ENCODE measurements at places on chromosomes 5 and 9.

DNA sequence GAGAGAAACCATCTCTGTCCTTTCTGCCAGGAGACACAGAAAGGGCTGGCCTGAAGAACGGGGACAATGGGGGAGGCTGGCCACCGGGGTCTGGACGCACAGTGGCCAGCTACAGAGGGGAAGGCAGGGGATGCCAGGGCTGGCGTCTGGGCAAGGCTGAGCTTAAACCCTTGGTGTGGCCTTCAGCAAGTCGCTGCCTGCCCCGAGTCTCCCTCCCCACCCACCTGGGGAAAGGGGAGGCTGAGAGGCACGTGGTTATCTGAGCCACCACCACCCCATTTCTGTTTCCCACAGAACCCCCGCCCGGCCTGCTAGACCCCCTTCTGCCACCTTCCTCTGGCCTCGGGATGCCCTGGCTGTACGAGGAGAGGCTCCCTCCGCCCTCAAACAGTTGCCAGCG lies 115.3 kb downstream of the VAV2 start:
- DNase-seq = no peak

GRCh38 chr5:113162770-113163169 lies 186.2 kb downstream of the DCP2 start:
- no peak for DNase-seq

DNA sequence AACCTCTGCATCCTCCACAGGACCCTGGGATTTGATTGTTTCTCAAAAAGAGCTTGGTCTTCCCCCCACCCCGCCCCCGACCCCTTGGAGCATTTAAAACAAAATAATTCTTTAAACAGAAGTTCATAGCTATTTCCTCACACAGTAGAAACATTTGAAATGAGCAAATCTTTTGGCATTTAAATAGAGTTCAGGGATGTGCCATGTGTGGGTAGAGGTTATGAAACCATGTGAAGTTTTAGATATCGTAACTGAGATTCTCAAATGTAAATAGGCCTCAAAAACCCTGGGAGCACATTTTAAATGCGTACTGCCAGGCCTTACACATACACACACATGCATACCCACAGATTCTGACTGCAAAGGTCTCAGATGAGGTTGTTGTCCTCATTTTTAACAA lies 66.5 kb downstream of the EPB41L4B start:
- DNase-seq = no peak

DNA sequence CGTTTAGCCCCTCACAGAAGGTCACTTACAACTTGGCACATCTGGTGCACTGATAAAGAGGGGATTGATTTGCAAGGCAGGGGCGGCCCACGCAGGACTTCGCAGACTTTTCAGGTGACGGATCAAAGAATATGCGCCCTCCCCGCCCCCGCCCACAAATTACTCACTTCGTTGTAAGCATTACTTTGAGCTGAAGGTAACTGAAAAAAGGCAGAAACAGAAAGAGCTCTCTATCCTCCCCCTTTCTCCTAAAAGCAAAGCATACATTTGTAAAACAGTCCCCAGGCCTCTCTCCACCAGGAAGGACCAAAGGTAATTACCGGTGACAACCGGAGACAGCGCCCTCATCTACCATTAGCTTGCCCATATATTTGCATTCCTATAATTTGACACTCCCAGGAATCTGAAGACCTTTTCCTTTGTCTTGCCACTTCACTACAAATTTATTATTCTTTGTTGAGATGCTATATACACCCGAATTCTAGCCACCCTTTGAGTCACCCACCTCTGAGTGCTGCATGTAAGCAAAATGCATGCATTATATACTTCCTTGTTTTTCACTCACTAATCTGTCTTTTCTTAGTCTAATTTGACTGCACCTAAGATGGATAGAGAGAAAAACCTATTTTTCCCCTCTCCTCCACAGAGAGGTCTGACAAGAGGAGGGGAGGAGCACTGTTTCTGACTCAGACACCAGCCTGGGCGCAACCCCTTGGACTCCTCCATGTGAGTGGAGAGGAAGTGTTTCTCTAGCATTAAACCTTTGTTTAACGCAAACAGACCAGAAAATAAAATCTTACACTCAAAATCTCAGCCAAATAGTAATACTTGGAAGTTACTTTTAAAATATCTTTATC lies 74.7 kb upstream of the SPIN1 start:
- DNase-seq = peak; percentile 70

- no peak for DNase-seq
These were observed 128.4 kb downstream of the TTC39B start for GRCh38 chr9:15178631-15179030.

- no peak for DNase-seq
These were observed 11.8 kb downstream of the DEPDC1B start for GRCh38 chr5:60687927-60688720.

- no peak for DNase-seq
These were observed 527.8 kb upstream of the ZNF608 start for GRCh38 chr5:125274211-125274610.

GRCh38 chr5:90680921-90681563 lies 122.4 kb downstream of the ADGRV1 start:
- no peak for DNase-seq

GRCh38 chr5:115842952-115843351 lies 1.2 kb downstream of the AP3S1 start:
- DNase-seq = no peak

- no peak for DNase-seq
These were observed 276.8 kb upstream of the RORB start for GRCh38 chr9:74220327-74220726.

GRCh38 chr5:110049816-110050215 lies 360.1 kb downstream of the MAN2A1 start:
- DNase-seq = no peak

DNA sequence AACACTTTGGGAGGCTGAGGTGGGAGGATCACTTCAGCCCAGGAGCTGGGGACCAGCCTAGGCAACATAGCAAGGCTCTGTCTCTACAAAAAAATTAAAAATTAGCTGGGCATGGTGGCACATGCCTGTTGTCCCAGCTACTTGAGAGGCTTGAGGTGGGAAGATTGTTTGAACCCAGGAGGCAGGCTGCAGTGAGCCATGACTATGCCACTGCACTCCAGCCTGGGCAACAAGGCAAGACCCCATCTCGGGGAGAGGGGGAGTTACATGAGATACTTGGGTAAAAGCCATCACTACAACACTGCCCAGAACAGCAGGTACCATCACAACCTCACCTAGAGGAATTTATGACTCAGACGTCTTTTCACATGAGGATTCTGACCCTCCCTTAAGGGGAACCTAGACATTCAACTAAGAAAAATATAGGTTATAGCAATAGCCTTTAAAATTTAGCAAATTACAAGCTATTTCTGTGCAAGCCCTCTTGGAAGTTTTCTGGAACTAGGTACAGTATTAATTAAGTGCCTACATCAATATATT lies 143.5 kb downstream of the NFIB start:
- DNase-seq = no peak

DNA sequence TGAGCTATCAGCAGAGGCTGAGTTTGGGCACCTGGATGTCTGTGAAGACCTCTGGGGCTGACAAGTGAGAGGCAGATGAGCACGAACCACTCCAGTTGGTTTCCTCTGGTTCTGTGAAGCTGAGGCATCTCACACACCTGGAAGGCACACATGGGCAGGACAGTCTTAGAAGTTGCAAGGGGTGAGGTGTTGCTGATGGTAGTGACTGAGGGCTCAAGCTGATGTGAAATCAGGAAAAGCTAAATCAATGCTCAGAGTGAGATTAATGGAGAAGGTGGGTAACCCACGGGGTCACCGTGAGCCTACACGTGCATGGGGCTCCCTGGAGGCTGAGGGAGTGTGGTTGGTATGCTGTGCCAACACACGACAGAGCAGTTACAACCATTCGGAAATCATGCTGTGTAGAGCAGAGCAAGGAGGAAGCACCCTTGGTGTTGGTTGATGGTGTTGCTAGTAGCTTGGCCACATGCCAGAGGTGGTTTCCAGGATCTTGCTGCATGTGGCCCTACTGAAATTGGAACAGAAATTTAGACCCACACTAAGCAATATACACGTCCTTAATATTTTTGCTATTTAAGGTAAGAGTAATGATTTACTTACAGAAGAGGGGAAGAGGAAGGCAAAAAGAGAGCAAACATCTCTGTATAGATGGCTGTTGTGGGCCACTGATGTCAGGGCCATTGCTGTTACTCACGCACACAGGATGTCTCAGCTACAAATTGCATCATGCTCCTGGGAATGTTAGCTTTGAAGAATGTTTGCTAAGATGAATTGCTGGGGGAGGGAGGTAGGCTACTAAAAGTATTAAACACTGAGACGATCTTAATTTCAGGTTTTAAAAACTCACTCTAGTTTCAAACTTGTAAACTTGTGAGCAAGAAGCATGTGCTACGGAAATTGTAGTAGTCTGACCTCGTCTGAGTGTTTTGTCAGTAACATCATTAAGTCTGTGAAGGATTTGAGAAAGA lies 170.5 kb downstream of the ARHGEF28 start:
- DNase-seq = peak; percentile 24

DNA sequence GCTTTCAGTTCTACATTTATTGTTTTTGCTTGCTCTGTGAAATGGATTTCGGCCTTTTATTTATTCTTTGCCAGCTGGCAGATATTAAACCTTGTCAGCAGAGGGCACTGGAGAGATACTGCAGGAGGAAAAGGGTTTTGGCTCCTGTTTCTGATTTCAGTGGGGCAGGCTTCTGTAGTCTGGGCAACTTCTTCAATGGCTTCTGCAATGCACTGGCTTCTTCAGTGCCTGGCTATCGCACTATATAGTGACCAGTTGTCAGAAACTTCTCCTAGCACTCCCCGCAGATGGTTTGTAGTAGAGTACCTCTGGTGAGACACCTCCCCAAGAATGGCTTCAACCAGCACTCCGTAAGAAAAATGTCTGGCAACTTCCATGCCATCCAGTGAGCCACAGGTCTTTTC lies 3.2 kb upstream of the NFX1 start:
- peak; percentile 60 for DNase-seq

DNA sequence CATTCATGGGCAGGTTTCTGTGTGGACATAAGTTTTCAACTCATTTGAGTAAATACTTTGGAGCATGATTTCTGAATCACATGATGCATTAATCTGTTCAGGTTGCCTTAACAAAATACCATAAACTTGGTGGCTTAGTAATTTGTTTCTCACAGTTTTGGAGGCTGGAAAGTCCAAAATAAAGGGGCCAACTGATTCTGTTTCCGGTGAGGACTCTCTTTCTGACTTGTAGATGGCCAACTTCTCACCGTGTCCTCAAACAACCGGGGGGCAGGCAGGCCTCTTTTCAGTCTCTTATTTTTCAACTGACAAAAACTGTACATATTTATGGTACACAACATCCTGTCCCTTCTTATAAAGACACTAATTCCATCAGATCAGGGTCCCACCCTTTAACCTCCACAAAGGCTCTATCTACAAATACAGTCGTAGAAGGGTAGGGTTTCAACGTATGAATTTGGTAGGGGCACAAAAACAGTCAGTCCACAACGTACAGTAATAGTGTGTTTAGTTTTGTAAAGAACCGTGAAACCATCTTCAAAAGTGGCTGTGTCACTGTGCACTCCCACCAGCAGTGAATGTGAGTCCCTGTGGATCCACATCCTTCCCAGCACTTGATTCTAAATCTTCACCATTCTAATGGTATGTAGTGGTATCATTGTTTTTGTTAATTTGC lies 37.2 kb downstream of the MLLT3 start:
- peak; percentile 22 for DNase-seq

- DNase-seq = peak; percentile 2
These were observed 21.5 kb upstream of the COL5A1 start for GRCh38 chr9:134619983-134620661.

GRCh38 chr9:116288658-116289057 lies 135.1 kb downstream of the PAPPA start:
- no peak for DNase-seq

DNA sequence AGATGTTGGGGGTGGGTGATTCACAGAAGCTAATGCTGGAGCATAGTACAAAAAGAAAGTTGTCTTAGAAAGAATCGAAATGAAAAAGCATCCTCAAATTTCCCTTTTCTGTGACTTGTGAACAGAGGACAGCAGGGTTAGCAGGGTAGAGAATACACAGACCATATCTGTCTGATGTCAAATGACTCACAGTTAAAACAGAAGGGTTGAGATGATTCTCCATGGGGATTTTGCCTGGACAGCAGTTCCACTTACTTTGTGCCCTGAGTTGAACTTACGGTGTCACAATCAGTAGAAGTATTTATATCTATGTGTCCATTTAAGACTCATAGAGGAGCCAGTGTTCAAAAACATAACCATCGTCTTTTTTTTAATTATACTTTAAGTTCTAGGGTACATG lies 801.6 kb downstream of the KCTD16 start:
- DNase-seq = no peak

DNA sequence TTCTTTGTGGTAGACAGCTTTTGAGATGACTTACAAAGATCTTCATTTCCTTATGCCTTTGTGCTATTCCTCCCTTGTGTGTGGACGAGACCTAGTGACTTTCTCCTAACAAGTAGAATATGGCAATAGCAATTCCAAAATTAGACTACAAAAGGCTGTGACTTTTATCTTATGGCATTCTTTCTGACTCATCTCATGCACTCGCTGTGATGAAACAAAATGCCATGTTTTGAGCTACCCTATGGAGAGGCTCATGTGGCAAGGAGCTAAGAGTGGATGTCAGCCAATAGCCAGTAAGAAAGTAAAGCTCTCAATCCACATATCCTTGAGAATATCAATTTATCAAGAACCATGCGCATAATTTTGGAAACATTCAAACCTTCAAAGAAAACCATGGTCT lies 380.5 kb upstream of the SMC2 start:
- DNase-seq = no peak

GRCh38 chr5:108461628-108462367 lies 79.9 kb upstream of the FBXL17 start:
- no peak for DNase-seq

- DNase-seq = no peak
These were observed 102.2 kb upstream of the SLCO6A1 start for GRCh38 chr5:102600964-102601363.

GRCh38 chr5:172149073-172149472 lies 39.0 kb downstream of the STK10 start:
- no peak for DNase-seq

DNA sequence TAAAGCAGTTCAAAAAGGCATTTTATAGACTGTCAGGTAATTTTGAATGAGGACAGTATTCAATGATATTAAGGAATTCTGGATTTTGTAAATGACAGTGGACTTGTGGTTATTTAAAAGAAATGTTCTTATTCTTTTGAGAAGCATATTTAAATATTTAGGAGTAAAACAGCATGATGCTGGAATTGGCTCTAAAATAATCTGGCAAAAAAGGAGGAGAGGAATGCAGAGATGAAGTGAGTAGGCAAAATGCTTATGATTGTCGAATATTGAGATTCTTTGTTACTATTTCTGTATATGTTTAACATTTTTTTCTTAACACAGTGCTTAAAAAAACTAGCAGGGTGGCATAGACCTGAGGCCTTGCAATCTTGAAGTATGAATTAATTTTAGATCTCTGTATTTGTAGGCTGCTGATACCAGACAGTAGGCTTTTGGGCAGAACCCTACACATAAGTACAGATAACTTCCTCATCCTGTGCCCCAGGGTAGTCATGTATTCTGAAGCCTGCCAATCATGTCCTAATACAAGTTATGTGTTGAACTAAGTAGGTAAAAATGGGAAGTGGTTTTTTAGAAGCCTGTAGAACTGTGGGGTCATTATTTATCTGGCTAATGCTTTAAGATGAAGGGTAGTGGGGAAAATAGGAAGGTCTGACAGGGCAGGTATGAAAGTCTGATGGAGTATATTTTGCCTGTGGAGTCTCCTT lies 9.4 kb downstream of the CD180 start:
- no peak for DNase-seq

GRCh38 chr9:6842584-6842947 lies 84.8 kb downstream of the KDM4C start:
- DNase-seq = no peak

GRCh38 chr9:37290940-37291485 lies 131.5 kb upstream of the GRHPR start:
- DNase-seq = no peak
